Right ventricle myocardium inferior (tissue), 1 donor: ENCODE measurements at places on chromosomes 7 and 10.

- no peak for DNase-seq
Observed at GRCh38 chr10:81036257-81036656, 498.6 kb downstream of the SH2D4B start.

DNA sequence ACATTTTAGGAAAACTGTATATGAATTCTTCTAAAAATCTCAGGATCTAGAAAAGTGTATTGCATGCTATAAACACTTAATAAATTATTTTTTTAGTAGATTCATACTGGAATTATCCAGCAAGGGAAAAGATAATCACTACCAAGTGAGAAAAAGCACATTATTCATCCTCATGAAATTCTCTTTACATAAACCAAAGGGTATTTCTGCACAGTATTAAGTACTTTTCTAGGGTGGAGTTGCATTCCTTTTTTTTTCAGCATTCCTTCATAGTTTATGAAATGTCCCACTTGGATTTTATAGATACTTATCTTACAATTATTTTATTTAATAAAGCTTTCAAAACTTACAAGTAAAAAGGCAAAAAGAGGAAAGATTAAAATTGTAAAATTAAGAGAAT, 403.3 kb downstream of the HGF start:
- no peak for DNase-seq

DNA sequence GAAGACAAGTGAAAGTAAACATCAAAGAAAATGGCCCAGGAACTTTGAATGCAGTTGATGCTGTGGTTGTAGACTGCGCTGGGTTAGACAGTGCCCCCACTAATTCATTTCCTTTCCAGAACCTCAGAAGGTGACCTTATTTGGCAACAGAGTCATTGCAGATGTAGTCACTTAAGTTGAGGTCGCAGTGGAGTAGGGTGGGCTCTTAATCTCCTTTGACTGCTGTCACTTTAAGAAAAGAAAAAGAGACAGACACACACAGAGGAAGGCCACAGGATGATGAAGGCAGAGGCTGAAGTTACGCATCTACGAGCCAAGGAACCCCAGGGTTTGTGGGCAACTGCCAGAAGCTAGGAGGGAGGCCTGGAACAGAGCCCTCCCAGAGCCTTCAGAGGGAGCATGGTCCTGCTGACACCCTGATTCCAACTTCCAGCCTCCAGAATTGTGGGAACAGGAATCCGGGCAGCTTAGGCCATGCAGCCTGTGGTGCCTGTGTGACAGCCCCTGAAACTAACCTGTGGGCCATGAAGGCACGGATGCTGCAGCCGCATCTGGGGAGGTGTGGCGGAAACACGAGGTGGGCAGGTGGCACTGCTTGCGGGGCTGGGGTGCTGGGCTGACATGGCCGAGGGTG, 107.6 kb downstream of the PRKAG2 start:
- DNase-seq, result no peak

- no peak for DNase-seq
Observed at GRCh38 chr7:29145553-29146056, 732 bp downstream of the CPVL start.

DNA sequence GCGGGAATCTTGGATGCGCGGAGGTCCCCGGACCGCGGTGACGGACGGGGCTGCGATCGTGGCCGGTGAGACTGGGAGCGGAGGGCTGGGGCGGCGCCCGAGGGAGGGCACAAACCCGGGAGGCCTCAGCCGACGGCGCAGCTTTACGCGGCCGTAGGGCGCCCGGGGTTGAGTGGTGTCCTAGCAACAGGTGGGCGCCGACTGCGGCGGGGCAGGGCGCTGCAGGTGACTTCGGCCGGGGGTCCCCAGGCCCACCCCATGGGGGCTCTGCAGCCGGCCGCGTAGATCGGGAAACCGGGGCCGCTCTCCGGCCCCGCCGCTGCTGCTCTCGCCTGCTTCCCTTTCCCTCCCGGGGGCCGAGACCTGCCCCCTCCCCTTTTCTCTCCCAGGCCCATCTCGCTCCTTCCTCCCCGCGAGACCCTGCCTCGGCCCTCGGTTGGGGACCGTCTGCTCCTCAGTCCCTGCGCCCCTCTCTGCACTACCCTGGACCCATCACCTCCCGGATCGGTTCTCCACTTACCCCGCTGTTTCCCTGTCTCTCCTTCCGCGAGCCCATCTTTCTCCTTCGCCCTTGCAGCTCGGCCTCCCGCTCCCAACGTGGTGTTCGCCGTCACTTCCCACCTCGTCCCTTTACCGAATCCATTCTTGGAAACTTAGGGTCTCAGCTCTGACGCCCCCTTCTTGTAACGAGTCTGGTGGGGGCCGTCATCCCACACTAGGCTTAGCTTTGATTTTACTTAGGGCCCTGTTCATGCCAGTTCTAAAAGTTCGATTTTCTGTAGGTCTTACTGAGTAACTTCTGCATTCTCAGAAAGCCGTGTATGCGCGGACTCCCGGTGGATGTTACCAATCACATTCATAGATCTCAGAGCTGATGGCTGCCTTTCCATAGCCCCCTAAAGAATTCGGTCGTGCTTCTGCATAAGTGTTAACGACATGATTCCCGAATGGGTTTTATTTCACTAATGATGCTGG, 18.5 kb upstream of the ACBD5 start:
- DNase-seq, result no peak

DNA sequence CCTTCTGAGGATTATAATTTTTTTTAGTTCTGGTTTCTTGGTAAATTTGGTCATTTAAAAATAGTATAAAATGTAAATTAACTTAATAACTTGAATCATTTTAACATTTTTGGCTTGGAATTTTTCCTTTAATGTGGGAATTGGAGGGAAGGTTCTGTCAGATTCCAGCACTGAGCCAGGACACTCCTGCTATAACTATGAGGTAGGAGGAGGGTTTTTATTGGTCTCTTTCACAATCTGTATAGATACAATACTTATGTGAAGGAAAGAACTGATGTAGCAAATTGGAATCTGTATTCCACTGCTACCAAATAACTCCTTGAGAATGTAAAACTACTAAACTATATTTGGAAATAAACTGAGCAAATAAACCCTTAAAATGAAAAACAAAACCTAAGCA, 3.2 kb downstream of the PRKG1 start:
- DNase-seq, result no peak

DNA sequence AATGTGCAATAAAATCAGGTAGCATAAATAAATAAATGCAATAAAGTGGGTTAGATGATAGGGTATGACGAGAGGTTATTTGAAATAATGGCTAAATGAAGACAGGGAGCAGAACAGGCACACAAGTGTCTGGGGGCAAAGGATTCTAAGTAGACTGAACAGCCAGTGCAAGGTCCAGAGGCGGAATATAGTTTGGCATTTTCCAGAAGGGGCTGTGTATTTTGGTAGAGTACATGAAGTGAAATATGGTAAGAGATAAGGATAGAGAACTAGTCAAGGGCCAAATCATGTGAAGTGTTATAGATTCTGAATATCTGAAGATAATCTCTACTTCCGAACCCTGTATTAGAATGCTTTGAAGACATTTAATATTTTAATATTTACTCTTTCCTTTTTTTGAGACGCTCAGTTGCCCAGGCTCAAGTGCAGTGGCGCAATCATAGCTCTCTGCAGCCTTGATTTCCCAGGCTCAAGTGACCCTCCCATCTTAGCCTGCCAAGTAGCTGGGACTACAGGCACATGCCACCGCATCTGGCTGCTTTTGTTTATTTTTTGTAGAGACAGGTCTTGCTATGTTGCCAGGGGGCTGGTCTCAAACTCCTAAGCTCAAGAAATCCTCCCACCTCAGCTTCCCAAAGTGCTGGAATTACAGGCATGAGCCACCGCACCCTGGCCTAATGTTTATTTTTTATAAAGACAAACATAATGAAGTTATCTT, 44.4 kb upstream of the CD36 start:
- no peak for DNase-seq

DNA sequence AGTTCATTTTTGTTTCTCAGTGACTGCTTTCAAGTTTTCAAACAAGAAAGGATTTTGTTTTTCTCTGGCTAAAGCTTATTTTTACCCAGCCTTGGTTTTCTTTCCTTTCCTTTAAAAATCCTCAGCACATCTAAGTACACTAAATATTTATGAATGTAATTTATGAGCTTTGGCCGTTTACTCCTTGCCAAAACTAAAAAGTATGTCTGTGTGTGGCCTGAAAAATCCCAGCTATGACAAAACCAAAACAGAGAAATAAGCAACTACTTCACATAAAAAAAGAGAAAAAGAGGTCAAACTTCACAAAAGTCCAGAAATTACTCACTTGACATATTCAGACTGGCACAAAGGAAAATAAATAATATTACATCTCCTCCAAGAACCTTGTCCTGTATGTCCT, 365.1 kb upstream of the NFE2L3 start:
- DNase-seq, result no peak

DNA sequence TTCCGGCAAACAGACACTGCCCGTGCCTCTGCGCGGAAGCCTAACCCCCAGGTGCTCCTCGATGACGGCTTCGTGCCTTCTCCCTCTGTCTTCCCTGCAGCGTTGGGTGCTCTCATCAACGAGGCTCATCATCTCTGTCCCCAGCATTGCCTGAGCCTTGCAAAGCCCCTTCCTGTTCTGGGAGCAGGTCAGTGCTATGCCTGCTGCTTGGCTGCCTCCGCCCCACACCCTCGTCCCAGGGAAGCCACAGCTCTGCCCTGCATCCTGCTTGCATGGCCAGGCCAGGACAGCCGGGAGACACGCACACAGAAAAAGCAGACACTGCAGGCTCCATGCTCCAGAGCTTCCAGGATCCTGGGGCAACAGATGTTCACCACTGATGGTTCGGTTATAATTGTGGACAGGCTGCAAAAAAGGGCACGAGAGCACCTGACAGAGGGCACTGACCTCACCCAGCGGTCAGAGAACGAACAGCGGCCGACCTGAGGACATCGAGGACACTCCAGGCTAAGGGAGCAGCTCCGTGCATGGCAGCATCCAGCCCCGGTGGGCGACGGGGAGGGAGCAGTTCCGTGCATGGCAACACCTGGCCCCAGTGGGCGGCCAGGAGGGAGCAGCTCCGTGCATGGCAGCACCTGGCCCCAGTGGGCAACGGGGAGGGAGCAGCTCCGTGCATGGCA, 265.5 kb downstream of the PTPRN2 start:
- DNase-seq, result no peak
